ENCODE measurements at places on chromosomes 12 and 14.

GRCh38 chr12:130829391-130830245 is 9.4 kb downstream of the STX2 start:
- DNase-seq: no peak

GRCh38 chr12:54159589-54159988 is 29.2 kb downstream of the SMUG1 start:
- no peak for DNase-seq

DNA sequence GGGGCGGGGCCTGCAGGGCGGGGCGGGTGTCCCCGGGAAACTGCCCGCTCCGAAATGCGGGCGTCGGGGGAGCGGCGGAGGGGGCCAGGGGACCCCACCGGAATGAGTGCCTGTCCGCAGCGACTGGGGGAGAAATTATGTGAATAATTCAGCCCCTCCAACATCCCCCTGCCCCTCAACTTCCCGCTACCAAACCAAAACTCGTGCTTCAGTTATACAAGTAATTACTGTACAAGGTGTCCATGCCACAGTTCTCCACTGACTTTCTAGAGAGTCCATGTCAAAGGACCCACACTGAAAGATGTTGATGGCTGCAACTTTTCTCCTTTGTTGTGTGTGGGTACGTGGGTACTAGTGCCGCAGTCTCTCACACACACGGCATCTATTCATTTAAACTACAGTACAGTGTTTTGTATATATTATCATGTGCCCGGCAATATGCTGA is 414 bp upstream of the CDK17 start:
- DNase-seq: no peak

GRCh38 chr12:130480887-130481286 is 143.2 kb downstream of the PIWIL1 start:
- DNase-seq: no peak

DNA sequence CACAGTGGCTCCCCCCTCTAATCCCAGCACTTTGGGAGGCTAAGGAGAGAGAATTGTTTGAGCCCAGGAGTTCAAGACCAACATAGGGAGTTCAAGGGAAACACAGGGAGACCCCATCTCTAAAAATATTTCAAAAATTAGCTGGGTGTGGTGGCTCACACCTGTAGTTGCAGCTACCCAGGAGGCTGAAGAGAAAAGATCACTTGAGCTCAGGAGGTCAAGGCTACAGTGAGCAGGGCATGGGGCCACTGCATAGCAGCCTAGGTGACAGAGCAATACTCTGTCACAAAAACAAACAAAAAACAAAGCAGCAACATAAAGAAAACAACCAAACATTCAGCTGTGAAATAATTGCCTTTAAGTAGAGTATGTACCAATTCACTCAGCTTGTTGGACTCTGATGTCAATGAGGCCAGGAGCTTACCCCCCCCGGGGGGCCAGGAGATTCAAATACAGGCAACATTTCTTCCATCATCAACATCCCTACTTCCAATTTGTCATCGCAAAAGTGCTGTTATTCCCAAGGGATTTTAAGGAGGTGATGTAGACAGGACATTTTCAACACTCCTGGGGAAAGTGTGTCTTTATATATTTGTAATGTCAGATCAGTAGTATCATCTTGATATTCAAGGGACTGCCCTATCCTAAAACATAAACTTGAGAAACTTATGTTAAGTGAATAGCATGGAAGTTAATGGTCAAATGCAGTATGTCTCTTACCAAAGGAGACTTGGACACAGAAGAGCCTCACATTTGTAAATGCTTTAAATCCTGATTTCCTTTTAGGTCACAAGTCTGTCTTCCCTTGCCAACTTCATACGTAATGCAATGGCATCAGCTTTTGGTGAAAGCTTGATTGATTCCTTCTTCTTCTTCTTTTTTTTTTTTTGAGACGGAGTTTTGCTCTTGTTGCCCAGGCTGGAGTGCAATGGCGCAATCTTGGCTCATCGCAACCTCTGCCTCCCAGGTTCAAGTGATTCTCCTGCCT is 40.6 kb upstream of the AEBP2 start:
- no peak for DNase-seq

- no peak for DNase-seq
These were observed 134.5 kb upstream of the C14orf180 start for GRCh38 chr14:104445086-104445485.
